T-helper 2 cell (primary cell): ENCODE measurements at places on chromosomes 5 and 9.

- no peak for DNase-seq
Observed at GRCh38 chr9:4936823-4937222, 48.2 kb upstream of the JAK2 start.

DNA sequence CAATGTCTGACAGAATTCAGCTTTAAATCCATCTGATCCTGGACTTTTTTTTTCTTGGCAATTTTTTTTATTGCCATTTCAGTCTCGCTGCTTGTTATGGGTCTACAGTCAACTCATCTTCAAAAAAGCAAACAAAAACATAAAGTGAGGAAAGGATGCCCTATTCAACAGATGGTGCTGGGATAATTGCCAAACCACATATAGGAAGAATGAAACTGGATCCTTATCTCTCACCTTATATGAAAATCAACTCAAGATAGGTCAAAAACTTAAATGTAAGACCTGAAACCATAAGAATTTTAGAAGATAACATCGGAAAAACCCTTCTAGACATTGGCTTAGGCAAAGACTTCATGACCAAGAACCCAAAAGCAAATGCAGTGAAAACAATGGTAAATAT lies 389.1 kb upstream of the ST8SIA4 start:
- DNase-seq = no peak

- DNase-seq = no peak
Observed at GRCh38 chr5:54838843-54839242, 146.6 kb downstream of the ESM1 start.

GRCh38 chr9:17064558-17064957 lies 70.3 kb upstream of the CNTLN start:
- DNase-seq = no peak

DNA sequence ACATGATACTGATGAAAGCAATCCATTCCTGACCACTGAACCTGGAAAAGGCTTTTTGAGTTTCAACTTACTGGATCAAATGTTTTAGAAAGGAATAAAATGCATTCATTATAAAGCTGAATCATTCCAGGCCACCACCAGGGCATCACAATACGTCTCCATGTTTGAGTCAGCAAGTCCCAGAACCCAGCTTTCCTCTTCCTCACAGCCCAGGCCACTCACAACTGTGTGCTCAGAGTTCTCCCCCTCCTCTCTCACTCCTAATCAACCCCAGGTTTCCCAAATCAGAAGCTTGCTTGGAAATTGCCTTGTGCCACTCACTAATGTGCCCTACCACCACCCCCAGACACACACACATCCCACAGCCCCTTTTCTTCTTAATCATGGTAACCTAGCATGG lies 91.7 kb downstream of the GNA14 start:
- no peak for DNase-seq
